ENCODE measurements at places on chromosomes 4 and X.
A peak's percentile ranks its signal among the peaks of the same experiment; 100 is the strongest.

GRCh38 chr4:64799751-64800150 lies 390.5 kb upstream of the TECRL start:
- DNase-seq, result no peak

- DNase-seq, result no peak
These were observed 2025.2 kb downstream of the PCDH7 start for GRCh38 chr4:32745351-32745750.

DNA sequence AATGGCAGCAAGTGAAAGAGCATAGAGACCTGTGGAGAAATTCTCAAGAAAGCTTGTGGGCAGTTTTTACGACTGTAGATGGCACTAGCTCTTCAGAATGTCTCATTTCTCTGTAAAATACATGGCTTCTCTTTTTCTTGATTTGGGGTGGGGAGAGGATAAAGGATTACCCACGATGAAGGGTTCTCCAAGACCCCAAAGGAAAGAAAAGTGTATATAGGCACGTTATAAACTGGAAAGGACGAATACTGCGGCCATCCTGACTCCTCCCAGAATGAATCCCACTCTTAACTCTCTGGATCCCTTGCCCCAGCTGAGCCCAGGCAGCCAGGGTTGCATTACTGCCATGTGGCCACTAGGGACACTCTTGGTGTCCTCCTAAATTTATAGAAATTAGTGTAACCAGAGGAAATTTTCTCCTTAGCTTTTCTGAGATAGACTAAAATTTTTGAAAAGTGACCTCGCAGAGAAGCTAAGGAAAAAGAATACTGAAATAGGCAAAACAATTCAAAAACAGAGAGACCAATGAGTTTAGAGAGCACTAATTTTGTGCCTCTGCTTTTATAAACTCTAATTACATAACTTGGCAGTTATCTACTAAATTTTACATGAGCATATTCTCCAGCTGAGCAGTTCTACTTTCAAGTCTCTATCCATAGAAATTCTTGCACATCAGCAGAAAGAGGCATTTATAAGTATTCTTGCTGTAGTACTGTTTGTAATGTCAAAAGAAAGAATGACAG lies 37.8 kb upstream of the PCDH19 start:
- DNase-seq, result peak; percentile 8

GRCh38 chr4:102579794-102580462 lies 78.8 kb downstream of the NFKB1 start:
- no peak for DNase-seq

- no peak for DNase-seq
These were observed 9.2 kb upstream of the EOLA1 start for GRCh38 chrX:149531599-149531998.

- peak; percentile 21 for DNase-seq
These were observed 136.4 kb downstream of the HHIP start for GRCh38 chr4:144782345-144782744.

GRCh38 chr4:26069218-26069617 lies 155.2 kb downstream of the SMIM20 start:
- DNase-seq, result no peak

GRCh38 chr4:187016101-187016500 lies 292.4 kb upstream of the FAT1 start:
- no peak for DNase-seq

GRCh38 chr4:150817804-150818528 lies 197.1 kb downstream of the LRBA start:
- no peak for DNase-seq

- DNase-seq, result no peak
These were observed 97.1 kb upstream of the VEGFC start for GRCh38 chr4:176889776-176890175.

DNA sequence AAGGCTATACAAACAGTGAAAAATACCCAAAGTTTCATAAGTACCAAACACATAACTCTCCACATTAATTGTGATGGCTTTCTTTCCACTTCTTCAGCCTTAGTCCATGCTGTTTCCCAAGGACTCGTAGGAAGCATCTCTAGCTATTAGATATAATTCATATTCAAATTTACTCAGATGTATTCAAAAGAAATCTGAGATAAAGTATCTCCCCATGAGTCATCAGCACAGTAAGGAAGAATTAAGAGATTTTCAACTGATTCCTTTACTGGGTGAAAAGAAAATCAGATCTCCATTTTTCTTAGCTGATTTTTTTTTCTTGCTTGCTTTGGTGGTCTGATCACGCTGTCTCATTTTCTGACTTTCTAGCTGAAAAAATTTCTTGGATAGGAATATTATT lies 71.7 kb downstream of the MID1 start:
- no peak for DNase-seq

DNA sequence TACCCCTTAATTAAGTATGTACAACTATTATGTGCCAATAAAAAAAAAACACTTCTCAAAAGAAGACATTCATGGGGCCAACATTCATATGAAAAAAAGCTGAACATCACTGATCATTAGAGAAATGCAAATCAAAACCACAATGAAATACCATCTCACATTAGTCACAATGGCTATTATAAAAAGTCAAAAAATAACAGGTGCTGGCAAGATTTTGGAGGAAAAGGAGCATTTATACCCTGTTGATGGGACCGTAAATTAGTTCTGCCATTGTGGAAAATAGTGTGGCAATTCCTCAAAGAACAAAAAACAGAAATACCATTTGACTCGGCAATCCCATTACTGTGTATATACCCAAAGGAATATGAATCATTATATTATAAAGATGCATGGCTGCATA lies 229.9 kb downstream of the PAPSS1 start:
- DNase-seq, result no peak

GRCh38 chr4:109559625-109559982 lies 442 bp upstream of the MCUB start:
- DNase-seq, result no peak

DNA sequence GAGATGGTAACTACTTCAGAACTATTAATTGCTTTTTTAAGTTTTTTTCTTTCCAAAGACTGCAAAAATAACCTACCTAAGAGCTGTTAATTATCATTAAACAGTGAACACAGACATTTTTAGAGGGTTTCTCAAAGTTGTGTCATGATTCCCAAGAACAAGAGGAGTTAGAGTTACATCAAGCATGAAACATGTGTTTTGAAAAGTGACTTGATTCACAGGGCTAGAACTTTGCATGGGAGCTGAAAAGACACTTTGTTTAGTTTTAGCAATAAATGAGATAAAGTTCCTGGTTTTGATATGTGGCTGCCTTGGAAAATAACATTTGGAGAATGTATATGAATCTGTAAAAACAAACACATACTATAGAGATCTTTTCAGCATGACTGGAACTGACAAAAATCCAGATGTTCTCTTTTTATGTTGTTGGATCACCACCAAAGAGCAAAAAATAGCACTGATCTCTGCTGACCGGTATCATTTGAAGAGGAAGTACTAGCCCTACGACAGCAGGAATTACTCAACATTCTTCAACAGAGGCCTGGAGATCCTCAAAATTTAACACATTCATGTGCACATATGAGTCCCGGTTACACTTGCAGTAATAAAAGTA lies 173.0 kb upstream of the PCDH18 start:
- peak; percentile 56 for DNase-seq

DNA sequence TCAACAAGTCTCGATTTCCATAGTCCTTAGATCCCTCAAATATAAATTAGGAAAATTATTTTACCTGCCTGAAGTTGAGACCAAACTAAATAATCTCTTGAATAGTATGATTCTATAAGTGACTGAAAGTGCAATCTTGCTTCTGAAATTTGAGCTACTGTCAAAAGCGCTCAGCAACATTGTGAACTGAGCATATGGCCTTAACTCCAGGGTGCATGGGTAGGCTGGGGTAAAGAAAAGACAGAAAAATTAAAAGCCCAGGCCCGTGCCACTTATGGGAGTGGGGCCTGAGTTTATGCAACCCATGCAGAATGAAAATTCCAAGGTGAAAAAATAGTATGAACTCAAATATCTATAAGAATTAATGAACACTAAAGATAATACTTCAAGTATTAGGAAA lies 9.8 kb downstream of the PGRMC2 start:
- no peak for DNase-seq

DNA sequence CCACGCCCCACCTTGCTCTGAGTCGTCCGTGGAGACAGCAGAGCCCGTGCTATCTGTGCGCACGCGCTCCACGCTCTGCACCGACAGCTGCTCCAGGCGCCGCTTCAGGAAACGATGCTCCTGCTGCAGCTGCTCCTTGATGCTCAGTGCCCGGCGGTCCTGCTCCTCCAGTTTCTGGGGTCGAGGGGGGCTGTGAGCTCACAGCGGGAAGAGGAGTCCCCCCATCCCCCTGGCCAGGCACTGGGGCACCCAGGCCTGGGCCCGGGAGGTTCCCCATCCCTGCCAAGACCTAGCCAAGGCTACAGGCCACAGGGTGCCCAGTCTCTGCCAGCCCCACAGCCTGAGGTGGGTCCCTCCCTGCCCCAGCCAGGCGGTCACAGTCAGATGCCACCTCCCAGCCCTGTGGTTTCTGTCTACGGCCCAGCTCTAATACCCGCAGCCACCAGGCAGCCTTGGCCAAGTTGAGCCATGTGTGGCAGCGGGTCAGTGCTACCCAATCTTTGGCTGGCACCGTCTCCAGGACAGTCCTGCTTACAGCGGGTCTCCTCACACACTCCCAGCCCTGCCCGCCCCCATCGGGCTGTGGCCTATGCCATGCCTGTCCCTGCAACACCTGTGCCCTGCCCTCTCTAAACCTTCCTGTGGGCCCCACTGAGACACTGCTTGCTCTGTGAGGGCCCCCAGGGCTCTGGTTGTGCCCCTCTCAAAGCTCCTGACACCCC lies 9.3 kb upstream of the HAUS3 start:
- no peak for DNase-seq

DNA sequence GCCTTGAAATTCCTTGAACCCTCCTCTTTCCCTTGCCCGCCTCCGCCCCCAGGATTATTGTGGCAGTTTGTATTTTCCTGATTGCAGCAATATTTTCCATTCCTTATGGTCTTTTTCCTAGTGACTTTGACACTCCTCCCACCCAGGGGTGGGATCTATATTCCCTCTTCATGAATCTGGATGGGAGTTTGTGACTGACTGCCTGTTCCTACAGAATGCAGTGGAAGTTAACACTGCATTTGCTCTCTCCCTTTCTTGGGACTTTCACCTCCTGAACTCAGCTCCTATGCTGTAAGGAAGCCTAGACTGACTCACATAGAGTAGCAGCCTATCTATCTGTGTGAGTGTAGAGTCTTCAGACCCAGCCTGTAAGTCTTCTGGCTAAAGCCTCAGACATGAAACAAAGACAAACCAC lies 2.2 kb downstream of the FUNDC2 start:
- DNase-seq, result peak; percentile 22

- DNase-seq, result no peak
These were observed 883 bp upstream of the KLHL4 start for GRCh38 chrX:87516717-87517121.

- DNase-seq, result peak; percentile 1
These were observed 238.4 kb downstream of the SNCA start for GRCh38 chr4:89598602-89599001.

DNA sequence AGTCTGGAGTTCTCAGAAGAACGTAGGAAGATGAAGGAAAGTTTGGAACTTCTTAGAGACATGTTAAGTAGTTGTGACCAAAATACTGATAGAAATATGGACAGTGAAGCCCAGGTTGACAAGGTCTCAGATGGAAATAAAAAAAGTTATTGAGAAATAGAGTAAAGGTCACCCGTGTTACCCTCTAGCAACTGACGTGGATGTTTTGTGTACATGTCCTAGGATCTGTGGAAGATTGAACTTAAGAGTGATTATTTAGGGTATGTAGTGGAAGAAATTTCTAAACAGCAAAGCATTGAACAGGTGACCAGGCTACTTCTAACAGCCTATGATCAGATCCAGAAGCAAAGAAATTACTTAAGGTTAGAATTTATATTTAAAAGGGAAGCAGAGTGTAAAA lies 1020.4 kb downstream of the FSTL5 start:
- no peak for DNase-seq

DNA sequence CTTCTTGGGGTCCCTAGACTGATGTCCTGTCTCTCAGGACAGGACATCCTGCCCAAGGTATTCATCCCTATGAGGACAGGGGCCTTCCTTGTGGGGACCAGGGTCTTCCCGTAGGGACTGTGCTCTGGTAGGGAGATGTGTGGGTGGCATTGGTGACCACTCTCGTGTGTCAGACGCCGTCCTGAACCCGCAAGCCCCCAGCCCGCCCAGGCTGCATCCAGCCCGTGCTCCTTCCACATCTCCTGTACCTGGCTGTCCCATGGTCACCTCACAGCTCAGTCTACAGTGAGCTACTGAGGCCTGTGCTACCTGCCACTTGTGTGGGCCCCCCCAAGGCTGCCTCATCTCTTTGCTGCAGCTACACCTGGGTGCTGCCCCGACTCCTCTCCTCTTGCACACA lies 24.0 kb downstream of the WFS1 start:
- DNase-seq, result no peak

- no peak for DNase-seq
These were observed 21.1 kb downstream of the CPLX1 start for GRCh38 chr4:804804-805203.

DNA sequence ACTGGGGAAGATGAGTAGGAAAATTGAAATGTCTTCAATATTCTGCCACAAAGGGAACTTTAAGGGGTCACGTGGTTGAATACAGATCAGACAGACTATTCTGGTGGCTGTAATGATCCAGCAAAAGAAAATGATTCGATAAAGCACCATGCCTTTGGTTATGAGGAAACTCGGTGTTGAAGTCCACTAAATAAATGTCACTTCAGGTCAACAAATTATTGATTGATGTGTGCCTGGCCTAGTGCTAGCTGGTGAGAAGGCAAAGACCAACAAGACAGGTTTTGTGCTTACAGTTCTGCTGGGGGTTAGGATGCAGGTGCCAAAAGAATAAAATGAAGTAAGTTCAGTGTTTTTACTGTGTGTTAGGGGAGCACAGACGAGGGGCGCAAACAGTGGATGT lies 142.5 kb downstream of the STAG2 start:
- DNase-seq, result no peak

DNA sequence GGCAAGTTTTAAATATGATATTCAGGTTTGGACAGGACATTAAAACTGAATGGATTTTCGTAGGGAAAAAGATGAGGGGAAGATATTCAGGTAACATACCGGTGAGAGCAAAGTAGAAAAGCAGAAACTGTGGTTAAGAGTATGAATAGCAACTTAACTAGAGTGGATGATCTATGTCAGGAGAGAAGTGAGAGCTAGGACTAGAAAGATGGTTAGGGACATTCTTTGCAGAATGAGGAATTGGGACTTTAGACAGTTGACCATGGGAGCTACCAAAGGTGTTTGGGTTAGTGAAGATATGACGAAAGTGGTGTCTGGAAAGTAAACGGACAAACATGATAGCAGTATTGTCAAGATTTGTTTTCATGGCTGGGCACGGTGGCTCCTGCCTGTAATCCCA lies 45.2 kb downstream of the ANXA5 start:
- DNase-seq, result no peak

DNA sequence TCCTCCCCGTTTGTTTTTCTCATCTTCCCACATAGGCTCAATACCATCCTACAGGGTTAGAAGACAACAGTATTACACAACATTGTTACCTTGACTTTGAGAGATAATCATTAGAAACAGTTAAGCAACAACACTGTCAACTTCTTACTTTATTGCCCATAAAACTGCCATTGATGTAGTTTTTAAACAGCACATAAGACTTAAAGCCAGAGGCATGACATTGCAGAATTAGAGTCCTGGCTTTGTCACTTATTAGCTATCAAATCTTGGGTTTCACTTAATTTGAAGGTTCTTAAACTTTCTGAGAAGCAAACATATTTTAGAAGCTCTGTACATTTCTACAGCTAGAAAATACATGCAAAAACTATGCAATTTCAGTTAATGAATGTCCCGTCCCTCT lies 41.8 kb downstream of the EIF4E start:
- no peak for DNase-seq

Measured in stromal cell of bone marrow (primary cell).